ENCODE measurements at places on chromosomes 3 and 15.

DNA sequence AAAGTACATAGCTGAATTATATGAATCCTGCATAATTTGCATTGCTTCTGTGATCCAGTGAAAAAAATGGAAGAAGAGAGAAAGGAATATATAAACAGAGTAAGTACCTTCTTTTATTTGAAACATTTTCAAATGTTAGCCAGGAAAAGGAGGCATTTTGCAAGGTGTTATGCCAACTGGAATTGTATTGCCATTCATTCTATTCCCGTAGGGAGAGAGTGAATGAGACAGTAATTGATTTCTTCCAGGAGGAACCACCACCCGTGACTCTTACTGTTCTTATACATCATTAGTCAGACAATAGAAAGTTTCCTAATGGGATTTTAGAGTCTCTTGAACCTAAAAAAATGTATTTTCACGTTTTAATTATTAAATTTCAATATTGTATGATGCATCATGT, 324.1 kb upstream of the ALCAM start:
- no peak for DNase-seq

DNA sequence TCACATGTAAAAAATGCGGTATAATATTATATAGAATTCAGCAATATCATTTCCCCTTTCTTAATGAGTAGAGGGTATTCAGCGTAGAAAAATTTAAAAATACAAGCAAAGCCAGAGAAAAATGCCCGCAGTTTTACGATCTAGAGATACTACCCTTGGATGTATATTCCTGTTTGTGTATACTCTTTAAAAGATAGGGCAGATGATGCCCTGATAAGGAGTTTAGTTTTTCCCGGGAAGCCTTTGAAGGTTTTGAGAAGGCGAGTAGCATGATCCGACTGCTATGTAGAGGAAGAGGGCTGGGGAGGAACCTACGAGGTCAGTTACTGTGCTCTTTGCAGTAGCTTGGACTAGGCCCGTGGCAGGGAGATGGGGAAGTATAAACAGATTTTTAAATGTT, 1.2 kb downstream of the YEATS2 start:
- DNase-seq: no peak

- no peak for DNase-seq
Measured at GRCh38 chr15:86060674-86061073, 19.0 kb upstream of the AGBL1 start.

DNA sequence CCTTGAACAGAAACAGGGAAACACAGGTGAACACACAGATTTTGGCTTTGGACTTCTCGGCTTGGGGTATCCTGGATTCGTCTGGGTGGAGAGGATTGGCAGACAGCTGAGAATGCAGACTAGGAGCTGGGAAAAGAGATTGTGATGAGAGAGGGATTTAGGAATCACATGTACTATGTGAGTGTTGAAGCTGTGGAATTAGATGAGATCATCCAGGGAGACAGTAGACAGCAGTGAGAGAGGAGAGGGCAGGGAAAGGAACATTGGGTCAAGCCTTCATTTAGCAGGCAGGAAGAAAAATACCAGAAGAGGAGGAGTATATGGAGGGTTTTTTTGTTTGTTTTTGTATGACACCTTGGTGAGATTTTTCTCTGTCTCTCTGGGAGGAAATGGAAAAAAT, 262.1 kb upstream of the TBL1XR1 start:
- no peak for DNase-seq

DNA sequence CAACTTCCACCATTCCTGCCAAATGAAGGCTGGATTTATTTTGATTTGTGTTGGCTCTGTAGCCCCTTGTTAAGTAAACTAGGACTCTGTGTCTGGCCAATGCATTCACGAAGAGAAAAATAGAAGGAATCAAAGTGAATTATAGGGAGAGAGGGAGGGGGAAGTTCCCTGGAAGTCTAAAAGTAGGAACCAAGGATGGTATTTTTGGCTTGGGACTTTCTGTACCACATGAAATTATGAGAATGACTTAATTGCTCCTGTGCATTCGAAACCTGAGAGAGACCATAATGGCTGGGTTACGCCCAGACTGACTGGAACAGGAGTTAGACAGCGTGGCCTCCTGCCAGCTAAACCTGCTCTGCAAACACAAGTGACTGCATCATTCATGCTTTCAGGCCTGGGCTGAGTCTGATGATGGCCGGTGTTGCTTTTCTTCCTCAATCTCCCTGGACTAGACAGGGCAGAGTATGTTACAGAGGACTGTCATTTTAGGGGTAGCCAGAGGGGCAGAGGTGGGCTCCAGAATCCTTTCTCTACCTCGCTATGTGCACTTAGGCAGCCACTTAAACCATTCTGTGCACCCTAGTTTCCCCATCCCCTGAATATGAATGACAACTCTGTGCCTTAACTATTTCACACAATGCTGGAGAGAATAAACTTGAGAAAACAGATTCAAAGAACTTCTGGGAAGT, 58.9 kb downstream of the MYO1E start:
- DNase-seq: peak; percentile 80

GRCh38 chr3:195080571-195081151, 190.3 kb downstream of the XXYLT1 start:
- no peak for DNase-seq

DNA sequence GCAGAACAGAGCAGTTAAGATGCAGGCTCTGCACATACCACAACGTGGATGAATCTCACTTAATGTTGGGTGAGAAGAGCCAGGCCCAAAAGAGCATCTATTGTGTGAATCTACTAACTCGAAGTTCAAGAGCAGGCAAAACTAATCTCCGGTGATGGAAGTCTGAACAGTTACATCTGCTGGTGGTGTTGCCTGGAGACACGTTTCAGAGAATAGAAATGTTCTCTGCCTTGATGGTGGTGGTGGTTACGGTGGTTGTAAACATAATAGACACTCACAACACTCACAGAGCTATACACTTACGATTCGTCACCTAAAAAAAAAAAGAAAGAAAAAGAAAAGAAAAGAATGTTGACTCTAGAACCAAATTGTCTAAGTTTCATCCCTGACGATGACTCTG, 86.8 kb downstream of the LIPC start:
- no peak for DNase-seq

- no peak for DNase-seq
Measured at GRCh38 chr15:83873966-83874365, 220.0 kb downstream of the ADAMTSL3 start.

GRCh38 chr3:133827684-133828083, 22.1 kb downstream of the SRPRB start:
- DNase-seq: no peak

GRCh38 chr3:189270248-189270832, 98.6 kb downstream of the TPRG1 start:
- peak; percentile 78 for DNase-seq

DNA sequence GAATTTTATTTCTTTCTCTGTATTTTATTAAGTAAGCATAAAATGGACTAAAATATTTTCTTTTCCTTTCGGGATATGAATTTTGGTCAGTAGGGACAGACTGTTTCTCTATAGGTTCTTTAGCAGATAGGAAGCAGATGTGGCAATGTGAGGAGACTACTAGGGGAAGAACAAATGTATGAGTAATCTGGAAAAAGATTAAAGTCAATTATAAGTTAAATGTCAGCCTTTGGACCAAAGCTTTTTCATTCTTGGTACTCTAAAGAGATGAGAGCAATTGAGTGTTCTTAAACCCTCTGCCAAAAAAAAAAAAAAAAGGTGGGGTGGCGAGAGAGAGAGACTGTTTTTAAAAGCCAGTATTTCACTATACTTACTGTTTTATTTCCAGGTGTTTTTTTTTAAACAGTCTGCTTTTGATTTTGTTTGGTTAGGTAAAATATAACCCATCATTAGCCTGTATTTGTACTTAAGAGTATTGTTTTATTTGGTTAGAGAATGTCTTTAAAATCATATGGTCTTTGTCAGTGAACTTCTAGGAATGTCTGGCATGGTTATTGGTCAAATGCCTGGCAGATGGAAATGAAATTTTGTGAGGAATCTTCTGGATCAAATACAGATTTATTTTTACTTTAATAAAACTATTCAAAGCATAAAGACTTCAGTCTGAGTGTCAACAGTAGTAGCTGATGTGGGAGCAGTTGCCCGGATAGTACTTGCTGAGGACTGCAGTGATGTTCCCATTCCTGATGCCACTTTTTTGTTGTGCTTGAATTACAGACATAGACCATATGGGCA, 63.8 kb downstream of the LRRC49 start:
- DNase-seq: no peak

GRCh38 chr3:77859156-77859555, 819.3 kb downstream of the ROBO2 start:
- DNase-seq: no peak

- DNase-seq: peak; percentile 70
Measured at GRCh38 chr3:38004415-38005075, 14.0 kb downstream of the VILL start.

GRCh38 chr3:154559623-154560022, 129.6 kb upstream of the GPR149 start:
- no peak for DNase-seq

DNA sequence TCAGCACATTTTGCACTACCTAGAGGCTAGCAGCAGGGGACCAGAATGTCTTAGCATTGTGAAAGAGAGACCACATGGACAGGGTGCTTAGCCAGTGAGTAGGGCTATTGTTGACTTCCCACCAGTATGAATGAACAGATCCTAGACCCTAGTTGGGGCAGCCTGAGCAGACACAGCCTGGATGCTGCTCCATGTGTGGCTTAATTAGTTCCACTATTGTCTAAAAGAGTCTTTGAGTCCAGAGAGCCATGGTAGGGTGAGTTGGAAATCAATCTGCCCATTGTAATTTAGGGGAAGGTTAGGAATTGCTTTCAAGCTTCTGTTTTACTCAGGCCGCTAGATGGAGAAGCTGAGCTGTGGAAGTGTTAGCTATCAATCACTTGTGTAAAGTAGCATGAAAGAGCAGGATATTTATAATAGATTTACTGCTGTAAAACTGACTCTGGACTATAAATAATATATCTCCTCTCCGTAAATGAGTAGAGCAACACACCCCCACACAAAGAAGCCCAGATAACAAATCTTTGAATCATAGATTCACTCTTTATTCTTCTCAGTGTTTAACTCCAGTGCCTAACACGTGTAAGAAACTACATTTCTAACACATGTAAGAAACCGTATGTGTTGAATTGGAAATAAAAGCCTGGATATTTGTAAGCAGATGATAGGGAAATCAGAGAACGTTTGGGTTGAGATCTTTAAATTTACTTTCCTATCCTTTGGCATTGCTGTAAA, 4.1 kb upstream of the GCSAM start:
- peak; percentile 53 for DNase-seq

GRCh38 chr3:50430950-50431435, 71.7 kb upstream of the TMEM115 start:
- DNase-seq: no peak

- no peak for DNase-seq
Measured at GRCh38 chr3:120090422-120090821, 3.8 kb downstream of the GSK3B start.

DNA sequence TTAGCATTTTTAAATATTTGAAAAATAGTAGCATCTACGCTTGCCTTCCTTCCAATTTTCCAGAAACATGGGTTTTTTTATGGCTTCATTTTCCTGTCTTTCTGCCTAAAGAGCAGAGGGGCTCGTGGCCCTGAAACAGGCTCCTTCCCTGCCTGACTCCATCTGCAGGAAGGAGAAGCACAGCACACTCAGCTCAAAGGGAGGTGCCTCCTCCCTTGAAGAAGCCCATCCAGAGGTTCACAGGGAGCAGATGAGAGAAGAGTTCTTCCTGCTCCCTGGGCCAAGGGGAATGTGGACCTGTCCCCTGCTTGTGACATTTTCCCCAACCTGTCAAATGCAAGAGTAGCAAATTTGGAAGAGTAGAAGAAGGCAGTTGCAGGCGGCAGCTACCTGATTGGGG, 55.8 kb downstream of the BBX start:
- no peak for DNase-seq

DNA sequence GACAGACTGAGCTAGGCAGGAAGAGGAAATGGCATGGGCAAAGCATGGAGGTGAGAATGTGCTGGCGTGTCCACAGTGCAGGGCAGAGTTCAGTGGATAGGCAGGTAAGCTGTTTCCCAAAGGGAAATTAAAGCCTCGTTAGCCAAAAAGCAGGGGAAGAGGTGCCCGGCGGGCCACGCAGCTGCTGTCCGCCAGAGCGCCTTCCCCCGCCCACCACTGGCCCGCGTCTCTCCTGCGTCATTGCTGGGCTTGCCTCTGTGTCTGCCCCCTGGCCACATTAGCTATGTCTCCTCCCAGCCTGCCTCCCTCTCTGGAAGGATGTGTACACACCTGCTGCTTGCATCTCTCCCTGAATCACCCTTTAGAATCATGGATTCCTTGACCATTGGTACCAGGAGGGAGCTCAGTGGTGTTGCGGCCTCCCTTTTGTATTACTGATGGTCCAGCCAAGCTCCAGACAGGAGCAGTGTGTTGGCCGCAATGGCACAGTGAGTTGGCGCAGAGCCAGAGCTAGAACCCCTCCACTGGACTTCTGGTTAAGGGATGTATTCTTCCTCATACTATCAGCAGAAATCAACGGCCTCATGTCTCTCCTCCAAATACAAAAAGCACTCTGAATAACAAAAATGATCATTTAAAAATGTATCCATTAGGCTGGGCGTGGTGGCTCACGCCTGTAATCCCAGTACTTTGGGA, 26.6 kb downstream of the SLC28A1 start:
- no peak for DNase-seq
